ENCODE measurements at places on chromosomes 2 and 18.

DNA sequence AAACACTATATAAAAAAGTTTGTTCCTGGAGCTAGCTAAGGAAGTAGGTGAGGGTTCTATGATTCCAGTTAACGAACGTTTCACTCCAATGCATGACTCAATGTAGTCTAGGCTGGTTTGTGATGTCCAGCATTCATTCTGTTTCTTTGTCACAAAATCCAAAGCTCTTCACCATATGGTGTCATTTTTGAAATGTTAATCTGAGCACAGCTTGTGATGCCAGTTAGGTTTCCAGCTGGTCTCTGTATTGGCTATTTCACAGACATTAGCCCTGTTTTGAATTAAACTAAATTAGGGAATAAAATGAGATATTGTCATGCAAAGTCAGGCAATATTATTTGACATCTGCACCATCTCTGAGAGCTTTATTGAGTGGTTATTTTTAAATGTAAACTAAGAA is 159.4 kb downstream of the RBM43 start:
- no peak for DNase-seq

GRCh38 chr2:45014016-45014702 is 4.9 kb upstream of the SIX2 start:
- DNase-seq = no peak

GRCh38 chr2:173772205-173772604 is 193.0 kb downstream of the SP3 start:
- no peak for DNase-seq

GRCh38 chr2:215930505-215931253 is 82.7 kb downstream of the MREG start:
- no peak for DNase-seq

DNA sequence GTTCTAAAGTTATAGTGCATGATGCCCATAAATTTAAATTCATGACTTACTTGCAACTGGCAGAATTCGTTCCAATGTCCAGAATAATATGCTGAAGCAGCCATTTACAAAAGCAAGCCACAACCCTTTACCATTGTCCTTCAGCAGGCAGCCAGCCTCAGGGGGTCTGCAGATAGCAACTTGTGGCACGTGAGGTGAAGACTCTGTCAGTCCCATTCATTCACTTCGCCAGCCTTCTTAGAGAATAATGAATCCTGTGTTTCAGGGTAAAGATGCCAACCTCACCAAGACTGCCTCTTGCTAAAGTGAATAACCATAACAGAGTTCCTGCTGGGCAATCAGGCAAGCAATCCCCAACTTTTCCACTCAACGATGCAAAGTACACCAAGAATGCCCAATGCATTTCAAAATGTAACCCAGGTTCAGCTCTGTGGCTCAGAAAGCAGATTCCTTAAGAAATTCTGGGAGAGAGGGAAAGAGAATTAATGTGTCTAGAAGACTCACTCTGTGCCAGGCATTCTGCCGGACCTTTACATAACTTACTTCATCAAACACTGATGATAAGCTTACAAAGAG is 315.4 kb downstream of the NCKAP5 start:
- no peak for DNase-seq
